ENCODE measurements at places on chromosomes 4 and X. TPM values are rescaled to one million over a fixed set of nuclear protein-coding genes. Genes with fewer than 3 reads are reported as not detected.

GRCh38 chr4:20091781-20092180, 159.9 kb upstream of the SLIT2 start:
- DNase-seq = no peak

DNA sequence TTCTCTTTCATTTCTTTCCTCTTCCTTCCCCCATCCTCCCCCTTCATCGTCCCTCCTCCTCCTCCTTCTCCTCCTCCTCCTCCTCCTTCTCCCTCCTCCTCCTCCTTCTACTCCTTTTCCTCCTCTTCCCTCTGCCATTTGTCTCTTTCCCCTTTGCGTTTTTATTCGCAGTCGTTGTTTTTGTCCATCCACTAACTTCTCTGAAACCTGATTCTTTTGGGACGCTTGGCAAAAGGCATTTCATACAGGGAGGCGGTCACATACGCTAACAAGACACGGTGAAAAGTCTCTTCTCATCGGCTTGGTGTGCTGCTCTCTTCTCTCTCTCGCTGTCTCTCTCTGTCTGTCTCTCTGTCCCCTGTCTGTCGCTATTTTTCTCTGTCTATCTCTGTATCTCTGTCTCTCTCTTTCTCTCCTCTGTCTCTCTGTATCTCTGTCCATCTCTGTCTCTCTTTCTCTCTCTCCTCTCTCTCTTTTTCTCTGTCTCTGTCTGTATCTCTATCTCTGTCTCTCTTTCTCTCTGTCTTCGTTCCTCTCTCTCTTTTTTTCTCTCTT, 5.4 kb upstream of the SHOX start:
- no peak for DNase-seq

GRCh38 chrX:126557151-126557550, 4.5 kb upstream of the DCAF12L1 start:
- DNase-seq = no peak

GRCh38 chrX:53281963-53282695, 745 bp upstream of the IQSEC2 start:
- DNase-seq = no peak

DNA sequence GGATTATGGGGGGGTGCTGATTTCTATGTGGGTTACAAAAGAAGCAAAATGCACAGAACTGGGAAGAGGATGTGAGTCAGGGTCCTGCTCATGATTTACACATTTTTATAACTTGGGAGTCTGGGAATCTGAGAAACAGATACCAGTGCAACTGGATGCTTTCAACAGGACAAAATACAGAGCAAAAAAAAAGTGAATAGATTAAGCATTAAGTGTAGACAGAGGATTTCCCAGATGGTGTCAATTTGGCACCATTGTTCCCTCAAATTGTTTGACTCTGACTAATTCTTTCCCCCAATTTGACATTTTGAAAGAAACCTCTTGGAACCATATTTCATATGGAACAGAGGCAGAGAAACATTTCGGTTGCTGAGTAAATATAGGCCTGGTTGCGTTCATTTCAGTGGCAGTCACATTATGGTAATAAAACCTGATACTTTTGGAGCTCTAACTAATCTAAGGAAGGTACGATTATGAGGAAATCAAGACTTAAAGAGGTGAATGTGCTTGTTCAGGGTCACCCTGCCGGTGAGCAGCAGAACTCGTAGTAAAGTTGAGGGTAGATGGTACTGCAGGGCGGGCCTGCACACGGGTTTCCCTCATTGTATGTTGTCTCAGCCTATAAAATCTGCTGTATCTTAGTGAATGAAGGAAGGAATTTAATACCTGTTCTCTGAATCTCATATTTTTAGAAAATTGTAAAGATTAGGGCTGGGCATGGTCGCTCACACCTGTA, 18.7 kb upstream of the CDKL5 start:
- no peak for DNase-seq

GRCh38 chr4:122633211-122633610, 12.3 kb upstream of the IL21 start:
- DNase-seq = no peak

GRCh38 chr4:166309286-166309685, 436.2 kb downstream of the TLL1 start:
- no peak for DNase-seq

- no peak for DNase-seq
Observed at GRCh38 chrX:106450405-106450804, 161.4 kb upstream of the RADX start.

DNA sequence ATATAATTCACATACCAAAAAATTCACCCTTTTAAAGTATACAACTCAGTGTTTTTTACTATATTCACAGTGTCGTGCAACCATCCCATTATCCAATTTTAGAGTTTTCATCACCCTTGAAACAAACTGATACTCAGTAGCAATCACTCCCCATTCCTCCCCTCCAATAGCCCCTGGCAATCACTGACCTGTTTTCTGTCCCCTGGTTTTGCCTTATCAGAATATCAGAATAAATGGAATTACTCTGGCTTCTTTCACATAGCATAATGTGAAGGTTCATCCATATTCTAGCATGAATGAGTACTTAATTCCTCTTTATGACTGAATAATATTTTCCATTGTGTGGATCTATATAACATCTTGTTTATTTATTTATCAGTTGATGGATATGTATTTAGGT, 153.2 kb downstream of the AASDH start:
- DNase-seq = no peak

GRCh38 chrX:51487960-51488267, 8.5 kb downstream of the NUDT11 start:
- no peak for DNase-seq

DNA sequence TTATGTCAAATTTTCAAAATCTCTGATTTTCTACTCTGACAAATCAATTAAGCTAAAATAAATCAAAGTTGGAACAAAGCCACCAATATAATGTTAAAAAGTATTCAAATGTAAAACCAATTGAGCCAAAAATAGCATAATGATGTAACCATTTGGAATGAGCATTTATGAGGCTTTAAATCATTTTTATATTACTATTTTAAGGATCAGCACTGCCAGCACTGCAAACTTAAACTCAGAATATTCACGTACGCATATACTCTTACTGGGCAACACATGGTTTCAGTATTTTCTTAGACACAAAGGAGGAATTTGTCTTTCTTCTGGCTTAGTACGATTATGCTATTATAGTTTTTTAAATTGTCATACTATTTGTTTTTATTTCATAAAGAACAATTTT, 52.2 kb downstream of the AFAP1 start:
- DNase-seq = no peak

DNA sequence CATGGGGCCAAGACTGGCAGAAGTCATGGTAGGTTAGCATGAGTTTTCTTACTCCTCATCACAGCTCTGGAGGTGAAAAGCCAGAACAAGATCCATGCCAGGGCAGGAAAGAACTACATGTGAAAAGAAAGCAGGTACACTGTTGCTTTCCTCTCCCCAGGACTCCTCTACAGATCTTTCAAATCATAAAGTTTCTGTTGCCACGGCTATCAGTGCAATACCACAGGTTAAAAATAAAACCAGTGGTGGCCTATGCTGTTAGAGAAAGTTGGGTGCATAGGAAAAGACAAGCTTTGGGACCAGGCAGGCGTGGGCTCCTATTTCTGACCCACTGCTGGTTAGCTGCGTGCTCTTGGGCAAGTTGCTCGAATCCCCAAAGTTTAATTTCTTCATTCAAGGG, 81.4 kb downstream of the SH3RF1 start:
- DNase-seq = no peak

GRCh38 chr4:109462297-109462696, 28.7 kb downstream of the SEC24B start:
- DNase-seq = no peak

DNA sequence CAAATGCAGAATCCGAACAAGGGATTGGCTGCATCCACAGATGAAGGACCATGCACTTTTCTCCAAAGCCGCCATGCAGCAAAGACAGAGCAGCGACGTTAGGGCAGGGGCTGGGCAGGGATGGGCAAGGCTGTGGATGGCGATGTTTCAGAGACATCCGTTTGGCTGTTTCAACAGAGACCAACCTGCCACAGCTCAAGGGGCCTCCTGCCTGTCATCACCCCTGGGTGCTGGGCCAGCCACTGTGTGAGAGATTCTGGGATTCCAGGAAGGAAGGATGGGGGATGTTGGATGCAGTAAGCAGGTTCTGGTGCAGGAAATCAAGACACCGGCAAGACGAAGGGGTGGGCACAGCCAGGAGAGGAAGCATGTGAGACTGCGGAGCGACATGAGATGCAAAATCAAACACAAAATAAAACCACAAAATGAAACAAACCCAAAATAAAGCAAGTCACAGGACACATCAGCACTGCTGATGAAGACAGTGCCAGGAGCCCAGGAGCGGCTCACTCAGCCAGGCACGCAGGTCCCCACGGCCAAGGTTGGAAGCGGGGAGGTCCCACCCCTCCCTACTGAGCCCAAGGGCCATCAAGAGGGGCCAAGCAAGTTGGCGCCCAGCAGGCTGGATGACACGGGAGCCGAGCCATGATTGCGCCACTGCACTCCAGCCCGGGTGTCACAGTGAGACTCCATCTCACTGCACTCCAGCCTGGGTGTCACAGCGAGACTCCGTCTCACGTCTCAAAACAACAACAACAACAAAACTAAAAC, 68.1 kb downstream of the FAM53A start:
- no peak for DNase-seq

DNA sequence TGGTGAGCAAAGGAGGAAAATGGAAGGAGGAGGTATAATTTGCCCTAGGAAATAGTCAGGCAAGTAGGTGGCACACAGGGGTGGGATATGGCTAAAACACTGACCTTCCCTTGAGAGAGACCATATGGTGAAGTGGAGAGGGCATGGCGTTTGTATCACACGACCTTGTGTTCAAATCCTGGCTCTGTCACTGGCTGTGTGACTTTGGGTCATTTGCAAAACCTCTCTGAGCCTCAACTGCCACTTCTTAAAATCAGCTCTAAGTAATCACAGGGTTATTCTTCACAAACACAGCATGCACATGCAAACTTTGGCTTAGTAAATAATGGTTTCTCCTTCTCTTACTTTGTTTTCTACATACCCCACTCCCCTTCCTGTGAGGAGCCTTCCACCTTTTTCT, 8.7 kb downstream of the PDGFRA start:
- DNase-seq = no peak

DNA sequence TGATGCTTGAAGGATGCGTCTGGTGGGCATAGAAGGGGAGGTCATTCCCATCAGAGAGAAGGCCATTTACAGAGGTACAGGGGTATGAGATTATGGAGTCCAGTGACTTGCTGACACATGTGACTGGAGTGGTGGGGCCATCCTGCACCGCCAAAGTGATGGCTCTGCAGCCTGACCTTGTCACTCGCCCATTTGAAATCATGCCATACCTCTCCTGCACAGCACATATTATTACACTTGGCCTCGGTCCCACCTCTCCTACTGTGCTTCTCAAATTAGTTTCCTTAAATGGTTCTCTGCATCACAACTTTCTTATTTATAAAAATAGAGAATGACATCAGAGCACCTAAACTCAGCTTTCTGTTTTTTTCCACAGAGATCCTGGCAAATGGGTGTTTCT, 60.7 kb upstream of the HAND2 start:
- no peak for DNase-seq

DNA sequence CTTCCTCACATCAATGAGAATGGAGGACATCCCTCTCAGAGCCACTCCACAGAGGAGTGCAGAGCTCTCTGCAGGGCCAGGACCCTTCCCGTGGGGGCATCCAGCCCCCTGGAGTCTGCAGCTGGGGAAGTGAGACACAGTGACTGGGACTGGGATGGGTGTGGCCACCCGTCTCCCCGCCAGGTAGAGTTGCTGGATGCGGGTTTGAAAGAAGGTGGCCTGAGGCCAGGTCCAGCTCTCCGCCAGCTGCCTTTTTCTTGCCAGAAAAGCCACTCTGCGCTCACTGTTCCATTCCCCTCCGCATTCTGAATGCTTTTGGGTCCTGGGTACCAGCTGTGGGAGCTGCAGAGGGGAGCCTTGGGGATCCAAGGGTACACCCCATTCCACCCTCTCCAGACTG, 82.6 kb downstream of the ABLIM2 start:
- DNase-seq = no peak

DNA sequence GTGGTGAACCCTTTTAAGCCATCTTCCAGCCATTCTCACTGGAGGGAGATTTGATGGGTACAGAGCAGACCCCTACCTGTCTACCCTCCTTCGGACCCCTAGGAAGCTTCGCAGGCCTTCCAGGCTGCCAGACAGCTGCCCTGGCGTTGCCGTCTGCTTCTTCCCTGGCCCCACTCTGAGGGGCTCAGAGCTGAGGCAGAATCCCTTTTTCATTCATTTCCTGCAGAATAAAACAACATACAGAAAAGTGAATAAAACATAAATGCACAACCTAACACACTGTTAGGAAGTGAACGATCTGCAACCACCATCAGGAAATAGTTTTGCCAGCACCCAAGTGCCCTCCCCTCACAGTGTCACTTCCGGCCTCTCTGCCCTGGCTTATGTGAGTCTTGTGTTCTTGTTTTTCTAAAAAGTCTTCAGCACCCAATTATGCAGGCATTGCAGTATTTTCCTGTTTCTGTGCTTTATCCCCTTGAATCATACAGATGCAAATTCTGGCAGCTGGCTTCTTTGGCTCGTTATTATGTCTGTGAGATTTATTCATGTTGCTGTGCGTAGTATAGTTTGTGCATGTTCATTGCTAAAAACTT, 5.6 kb upstream of the ADD1 start:
- no peak for DNase-seq

DNA sequence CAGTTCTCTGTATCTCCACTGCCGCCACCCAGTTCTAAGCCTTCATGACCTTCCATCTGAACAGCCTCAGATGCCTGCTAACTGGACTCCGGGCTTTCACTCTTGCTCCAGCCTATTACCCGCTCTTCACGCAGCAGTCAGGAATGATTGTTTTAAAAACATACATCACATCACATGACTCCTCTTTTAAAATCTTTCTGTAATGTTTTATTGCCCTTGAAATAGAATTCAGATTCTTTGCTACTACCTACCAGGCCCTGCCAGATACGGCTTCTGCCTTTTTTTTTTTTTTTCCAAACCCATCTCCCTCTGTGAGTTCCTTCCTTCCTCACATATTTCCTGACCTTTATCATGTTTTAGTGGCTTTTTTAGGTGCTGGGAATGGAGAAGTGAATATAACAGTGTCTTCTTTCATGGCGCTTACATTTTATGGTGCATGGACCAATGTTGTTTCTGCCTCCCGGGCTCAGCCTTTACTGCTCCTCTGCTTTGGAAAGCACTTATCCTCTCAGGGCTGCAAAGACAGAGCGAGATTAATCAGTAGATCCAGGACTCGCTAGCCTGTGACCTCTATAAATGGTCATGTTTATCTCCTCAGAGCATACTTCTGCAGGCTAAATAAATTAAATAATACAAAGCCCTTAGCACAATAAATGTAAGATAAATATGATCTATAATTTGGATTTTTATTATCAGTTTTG, 58.0 kb downstream of the FBXO8 start:
- no peak for DNase-seq

DNA sequence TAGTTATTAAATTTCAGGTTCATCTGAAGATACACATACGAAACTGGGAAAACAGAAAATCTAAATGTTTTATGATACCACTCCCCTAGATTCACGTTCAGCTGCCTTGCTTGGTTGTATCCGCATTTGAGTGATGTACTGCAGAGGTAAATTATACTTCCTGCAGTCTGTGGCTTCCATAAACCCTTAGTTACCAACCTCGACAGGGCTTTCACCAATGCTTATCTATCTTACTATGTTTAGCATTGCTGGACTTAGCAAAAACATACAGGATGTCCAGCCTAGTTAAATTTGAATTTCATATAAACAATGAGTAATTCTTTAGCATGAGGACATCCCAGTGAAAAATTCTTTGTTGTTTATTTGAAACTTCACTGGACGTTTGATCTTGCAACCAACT, 108.8 kb downstream of the TMA16 start:
- no peak for DNase-seq

SPANXN3 gene
- not detected for total RNA-seq

CACNA1F gene
- 2.8 TPM for total RNA-seq

C1QTNF7 gene
- 2.9 TPM for total RNA-seq

GPM6B gene
- total RNA-seq = 2.4 TPM

SAGE1 gene
- not detected for total RNA-seq

GAGE12H gene
- total RNA-seq = not detected

OPRPN gene
- not detected for total RNA-seq
